Stromal cell of bone marrow (primary cell): ENCODE measurements at places on chromosomes 11 and 22.
A peak's percentile ranks its signal among the peaks of the same experiment; 100 is the strongest.

GRCh38 chr22:34114406-34114805 is 194.1 kb upstream of the LARGE1 start:
- DNase-seq = no peak

DNA sequence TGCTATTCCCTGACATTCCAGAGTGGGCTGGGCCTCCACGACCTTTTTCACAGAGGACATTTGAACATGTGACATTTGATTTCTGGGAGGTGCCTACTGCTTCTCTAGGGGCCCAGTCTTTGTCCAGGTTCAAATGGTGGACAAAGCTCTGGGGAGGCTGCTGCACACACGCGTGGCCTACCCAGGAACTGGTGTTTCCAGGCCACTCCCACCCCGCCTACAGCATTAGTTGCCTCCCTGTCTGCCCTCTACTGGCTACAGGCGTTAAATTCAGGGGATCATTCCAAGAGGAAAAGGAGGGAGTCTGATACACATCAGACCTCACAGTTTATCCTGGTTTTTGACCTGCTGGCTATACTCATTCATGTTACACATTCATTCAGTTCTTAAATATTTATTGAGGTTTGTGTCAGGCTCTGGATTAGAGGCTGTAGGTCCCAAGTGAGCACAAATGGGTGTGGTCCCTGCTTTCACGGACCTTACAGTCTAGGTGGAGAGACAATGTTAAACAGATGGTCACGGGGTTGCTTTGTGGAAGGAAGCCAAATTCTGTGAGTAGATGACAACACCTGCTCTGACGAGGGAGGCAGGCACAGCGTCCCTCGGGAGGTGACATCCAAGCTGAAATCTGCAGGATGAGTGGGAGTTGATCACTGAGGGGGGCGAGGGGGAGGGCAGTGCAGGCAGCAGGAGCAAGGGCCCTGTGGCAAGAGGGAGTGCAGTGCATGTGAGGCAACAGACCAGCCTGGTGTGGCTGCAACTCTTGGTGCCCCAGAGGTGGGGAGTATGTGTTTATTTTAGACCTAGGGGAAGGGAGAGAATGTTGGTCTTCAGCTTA is 11.8 kb downstream of the TUB start:
- DNase-seq = peak; percentile 59

- DNase-seq = no peak
Measured at GRCh38 chr11:110355011-110355744, 58.8 kb upstream of the RDX start.

DNA sequence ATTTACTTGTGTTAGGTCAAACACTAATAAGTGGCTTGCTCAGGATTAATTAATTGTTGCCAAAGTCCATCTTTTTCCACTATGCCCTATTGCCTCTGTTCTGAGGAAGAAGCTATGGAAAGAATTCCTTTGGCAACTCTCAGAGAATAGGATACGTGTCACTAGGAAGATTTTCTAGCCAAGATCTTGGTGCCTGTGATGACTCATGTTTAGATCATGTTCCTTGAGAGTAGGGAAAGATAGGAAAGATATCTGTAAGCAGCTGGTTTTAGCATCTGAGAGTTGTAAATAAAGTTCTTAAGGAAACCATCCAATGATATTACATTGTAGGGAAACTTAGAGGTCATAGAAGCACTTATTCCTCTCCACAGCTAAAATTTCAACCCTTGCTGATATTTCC is 15.7 kb downstream of the SLN start:
- peak; percentile 78 for DNase-seq
